ENCODE measurements at places on chromosomes 1 and 21.

DNA sequence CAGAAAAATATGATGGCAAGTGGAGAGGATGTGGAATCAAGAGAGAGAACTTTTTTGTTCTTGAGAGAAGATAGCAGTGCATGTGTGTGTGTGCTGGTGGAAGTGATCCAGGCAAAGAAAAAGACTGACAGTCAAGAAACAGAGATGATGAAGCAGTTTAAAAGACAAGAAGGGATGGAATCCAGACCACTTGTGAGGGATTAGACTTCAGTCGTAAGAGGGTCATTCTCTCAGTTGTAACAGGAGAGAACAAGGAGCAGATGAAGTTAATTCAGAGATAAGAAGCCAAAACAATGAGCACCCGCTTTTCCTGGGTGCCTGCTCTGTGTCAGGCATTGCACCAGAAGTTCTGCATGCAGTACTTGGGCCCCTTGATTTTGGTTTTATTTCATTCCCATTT lies 76.6 kb downstream of the RNF220 start:
- no peak for DNase-seq

DNA sequence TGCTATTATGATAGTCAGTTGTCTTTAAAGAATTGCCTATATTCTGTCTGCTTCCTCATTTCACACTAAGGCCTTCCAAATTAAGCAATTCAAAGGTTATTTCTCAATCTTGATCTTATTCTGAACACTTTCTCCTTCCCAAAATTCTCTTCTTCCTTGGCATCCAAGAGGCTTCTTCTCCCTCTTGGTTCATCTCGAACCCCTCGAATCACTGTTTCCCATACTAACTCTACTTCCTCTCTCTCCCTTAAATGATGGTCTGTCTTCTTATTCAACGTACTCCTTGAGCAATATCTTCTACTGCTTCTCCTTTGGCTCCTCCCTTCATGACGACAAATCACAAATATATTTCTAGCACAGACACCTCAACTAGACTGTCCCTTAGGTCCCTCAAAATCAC lies 4.5 kb downstream of the COPA start:
- DNase-seq = no peak

- no peak for DNase-seq
Measured at GRCh38 chr1:186708694-186709097, 28.5 kb upstream of the PTGS2 start.

DNA sequence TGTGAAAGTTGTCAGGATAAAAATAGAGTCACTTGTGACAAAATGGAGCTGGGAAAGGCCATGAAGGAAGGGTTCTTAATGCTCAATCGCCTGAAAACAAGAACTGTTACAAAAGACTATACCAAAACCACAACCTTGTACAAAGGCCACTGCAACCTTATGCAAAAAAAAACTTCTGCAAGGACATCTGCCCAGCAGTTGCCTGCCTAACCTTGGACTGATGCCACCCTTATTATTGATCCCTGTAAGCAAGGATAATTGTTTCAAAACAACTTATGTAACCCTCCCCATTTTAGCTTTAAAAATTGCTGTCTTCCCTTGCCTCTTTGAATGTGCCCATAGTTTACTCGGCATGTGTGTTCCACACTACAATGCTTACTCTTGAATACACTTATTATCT lies 5.7 kb downstream of the ALG14 start:
- no peak for DNase-seq

DNA sequence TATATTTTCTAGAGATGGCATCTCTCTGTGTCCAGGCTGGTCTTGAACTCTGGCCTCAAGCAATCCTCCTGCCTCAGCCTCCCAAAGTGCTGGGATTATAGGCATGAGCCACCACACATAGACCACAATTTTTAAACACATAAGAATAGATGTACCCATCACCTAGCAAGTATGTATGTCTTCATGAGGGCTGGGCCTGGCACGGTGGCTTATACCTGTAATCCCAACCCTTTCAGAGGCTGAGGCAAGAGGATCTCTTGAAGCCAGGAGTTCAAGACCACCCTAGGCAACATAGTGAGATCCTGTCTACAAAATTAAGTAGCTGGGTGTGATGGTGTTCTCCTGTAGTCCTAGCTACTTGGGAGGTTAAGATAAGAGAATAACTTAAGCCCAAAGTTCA lies 13.8 kb downstream of the UQCRH start:
- no peak for DNase-seq

- no peak for DNase-seq
Measured at GRCh38 chr1:31818206-31818605, 2.4 kb upstream of the SPOCD1 start.

DNA sequence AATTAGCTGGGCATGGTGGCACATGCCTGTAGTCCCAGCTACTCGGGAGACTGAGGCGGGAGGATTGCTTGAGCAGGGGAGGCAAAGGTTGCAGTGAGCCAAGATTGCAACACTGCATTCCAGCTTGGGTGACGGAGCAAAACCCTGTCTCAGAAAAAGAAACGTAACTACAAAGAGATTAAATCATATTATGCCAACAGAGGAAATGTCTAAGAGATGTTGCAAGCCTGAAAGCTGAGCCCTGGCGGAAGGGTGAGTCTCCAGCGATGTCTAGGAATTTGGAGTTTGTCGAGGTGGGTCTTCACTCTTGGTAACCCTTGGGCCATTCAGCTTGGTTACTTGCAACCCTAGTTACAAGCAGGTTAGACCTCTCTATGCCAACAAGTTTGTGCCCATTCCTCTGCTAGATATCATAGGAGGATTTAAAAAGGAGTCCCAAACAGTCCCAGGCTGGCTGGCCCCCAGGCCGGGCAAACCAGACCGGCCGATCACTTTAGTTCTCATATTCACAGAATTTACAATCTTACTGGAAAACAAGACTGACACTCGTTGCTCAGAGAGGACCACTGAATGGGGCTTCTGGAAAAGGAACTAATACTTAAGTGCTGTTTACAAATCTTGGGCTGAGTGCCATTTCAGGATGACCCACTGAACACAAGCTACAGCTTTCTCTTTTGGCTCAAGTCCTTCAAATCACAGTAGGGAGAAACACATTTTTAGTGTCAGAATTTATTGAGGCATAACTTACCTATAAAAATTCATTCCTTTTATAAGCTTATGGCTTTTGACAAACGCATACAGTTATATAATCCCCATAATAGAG lies 27.1 kb downstream of the SLC30A1 start:
- DNase-seq = no peak

DNA sequence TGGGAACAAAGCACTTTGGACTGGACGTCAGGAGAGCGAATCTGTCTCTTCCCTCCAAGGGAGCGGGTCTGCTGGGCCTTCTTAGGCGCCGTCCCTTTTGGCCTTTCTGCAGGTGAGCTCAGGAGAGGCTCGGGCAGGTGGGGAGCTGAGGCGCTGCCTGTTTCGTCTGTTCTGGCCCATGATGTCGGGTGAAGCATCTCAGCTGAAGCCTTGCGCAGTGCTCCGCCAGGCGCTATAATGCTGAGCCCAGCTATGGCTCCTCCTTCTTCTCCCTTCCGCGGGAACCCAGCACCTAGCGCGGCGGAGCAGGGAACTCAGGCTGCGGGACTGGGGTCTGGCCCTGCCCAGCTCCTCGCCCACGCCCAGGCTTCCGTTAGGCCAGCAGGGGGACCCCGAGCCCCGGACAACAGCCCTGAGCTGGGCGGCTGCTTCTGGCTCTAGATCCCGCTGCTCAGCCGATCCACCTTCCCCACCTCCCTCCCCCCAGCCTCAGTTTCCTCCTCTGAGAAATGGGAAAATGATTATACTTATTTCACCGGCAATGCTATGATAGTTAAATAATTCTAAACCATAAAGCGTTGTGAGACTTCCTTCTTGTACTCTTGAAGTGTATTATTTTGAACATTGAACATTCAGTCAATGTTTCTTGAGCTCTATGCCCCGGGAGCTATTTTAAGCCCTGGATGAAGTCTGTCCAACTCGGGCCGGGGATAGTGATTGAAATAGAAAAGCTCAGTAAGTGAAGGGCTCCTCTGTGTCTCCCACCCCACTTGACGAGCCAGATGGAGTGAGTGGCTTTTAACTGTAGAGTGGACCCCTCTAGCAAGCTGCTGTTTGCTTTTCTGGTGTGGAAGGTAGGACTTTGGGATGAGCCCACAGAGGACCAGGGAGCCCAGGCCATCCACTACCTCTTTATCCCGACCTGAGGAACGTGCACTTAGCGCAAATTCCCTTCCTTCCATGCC lies 9.6 kb upstream of the ADORA1 start:
- no peak for DNase-seq

- DNase-seq = peak; percentile 65
Measured at GRCh38 chr1:3453203-3453761, 1.2 kb upstream of the ARHGEF16 start.

Data from activated CD4-positive, alpha-beta T cell treated with anti-CD3 and anti-CD28 coated beads for 1 hour (primary cell).